Activated CD4-positive, alpha-beta T cell treated with anti-CD3 and anti-CD28 coated beads, Interleukin-2, amount 50 U/mL, for 48 hours (primary cell): ENCODE measurements at places on chromosomes 5 and 9.

GRCh38 chr9:18075253-18075952 lies 398.6 kb upstream of the ADAMTSL1 start:
- DNase-seq = no peak

GRCh38 chr9:82645600-82645999 lies 417.3 kb downstream of the RASEF start:
- no peak for DNase-seq

GRCh38 chr9:132231019-132231701 lies 69.3 kb downstream of the NTNG2 start:
- DNase-seq = no peak

- no peak for DNase-seq
These were observed 1886.0 kb upstream of the CDH6 start for GRCh38 chr5:29307478-29307877.

DNA sequence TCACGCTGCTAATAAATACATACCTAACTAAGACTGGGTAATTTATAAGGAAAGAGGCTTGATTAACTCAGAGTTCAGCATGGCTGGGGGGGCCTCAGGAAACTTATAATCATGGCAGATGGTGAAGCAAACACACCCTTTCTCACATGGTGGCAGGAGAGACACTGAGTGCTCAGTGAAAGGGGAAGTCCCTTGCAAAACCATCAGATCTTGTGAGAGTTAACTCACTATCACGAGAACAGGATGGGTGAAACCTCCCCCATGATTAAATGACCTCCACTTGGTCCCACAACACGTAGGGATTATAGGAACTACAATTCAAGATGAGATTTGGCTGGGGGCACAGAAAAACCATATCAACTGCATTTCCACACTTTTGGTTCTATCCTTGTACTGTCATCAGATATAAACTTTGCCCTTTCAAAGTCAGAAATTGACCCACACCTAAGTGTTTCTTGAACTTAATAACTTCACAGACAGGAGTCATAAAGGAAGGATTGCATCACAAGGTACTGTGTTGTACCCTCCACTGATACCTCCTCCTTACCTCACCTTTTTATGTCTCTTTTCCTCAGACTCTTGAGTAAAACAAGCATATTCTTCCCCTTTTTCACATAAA lies 319.1 kb upstream of the PIK3R1 start:
- DNase-seq = no peak

GRCh38 chr5:112186401-112186990 lies 232.6 kb downstream of the EPB41L4A start:
- no peak for DNase-seq
